Fibroblast of the conjunctiva (primary cell): ENCODE measurements at places on chromosomes 7 and 10.

GRCh38 chr7:22551768-22552513 is 52.0 kb upstream of the STEAP1B start:
- DNase-seq: no peak

GRCh38 chr7:1843921-1844335 is 173.9 kb downstream of the ELFN1 start:
- no peak for DNase-seq

GRCh38 chr10:3464760-3465405 is 292.3 kb upstream of the PITRM1 start:
- DNase-seq: no peak

DNA sequence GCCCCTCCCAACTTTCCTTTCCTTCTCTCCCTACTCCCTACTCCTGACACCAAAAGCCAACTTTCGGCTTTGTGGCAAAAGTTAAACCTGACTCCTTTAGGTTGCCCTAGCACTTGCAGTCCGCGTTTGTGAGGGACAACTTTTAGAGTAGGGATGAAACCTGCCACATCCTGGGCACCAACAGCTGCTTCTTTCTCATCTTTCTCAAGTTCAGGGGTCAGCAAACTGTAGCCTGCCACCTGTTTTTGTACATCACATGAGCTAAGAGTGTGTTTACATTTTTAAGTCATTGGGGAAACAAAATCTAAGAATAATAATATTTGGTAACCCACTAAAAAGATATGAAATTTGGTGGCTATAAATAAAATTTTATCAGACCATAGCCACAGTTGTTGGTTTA is 660.6 kb downstream of the KCNMA1 start:
- DNase-seq: no peak

GRCh38 chr10:99524736-99525380 is 7.9 kb upstream of the NKX2-3 start:
- no peak for DNase-seq

- no peak for DNase-seq
These were observed 8.0 kb downstream of the DGKI start for GRCh38 chr7:137838706-137839315.

GRCh38 chr10:117461766-117462423 is 80.7 kb upstream of the EMX2 start:
- DNase-seq: peak; percentile 20

GRCh38 chr7:16939161-16939560 is 57.4 kb upstream of the AGR3 start:
- no peak for DNase-seq

DNA sequence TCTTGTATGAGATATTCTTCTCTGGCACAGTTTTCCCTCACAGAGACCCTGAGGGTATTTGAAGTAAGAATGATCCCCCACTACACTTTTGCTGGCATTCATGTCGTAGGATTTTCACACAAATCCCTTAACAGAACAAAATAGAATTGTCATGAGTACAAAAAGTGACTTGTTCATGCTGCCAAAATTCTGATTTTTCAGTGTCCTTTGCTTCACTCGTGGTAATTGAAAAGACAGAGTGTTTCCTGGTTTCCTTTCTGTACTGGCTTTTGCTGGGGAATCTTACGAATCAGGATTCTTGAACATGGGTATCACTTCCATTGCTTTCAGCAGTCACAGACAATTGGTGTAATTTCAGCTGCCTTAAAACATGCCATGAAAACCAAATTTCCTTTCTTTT is 756.3 kb downstream of the REEP3 start:
- DNase-seq: no peak

- no peak for DNase-seq
These were observed 268.1 kb upstream of the PLPP4 start for GRCh38 chr10:120188950-120189349.

DNA sequence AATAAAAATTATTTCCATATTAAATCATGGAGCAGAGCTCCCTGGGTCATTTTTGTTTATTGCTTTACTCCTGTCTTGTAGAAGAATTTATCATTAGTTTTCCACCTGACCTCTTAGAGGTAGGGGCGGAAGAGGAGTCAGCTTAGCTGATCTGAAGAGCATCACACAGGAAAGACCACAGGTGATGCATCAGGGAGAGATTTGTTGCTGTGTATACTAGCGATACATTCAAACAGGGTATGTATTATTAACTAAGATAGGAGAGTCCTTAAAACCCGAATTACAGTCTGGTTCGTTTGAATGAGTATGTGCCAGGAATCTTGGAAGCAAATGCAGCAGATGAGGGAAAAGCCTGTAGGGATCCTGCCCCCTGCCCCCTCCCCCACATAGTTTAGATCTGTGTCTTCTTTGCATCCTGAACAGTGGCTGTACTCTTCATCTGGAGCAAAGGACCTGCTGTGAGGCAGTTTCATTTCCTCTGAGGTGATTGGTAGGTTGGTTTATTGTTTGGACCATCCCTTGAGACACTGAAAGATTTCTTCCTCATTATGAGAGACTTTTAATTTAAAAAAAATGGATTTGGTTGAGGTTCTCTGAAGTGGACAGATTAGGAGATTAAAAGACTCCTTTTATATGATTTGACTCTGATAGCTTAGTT is 177.0 kb downstream of the SND1 start:
- DNase-seq: no peak

- no peak for DNase-seq
These were observed 171.2 kb downstream of the GFRA1 start for GRCh38 chr10:116101616-116102315.

DNA sequence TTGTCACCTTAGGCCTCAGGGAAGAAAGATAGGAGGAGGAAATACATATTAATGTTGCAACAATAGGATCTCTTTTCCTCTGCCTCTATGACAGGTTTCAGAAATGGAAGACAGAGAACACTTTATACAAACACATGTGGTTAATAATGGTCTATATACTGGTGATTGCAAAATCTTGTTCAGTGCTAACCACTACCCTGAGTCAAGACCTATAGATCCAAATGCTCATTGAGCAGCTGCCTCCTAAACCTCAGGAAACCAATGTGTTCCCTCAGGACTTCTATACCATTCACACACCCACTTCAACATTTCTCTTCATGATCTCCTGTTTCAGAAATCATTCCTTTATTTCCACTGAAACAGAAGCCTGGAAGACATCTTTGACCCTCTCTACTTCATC is 32.5 kb upstream of the VWDE start:
- DNase-seq: no peak

GRCh38 chr7:127717502-127718339 is 65.7 kb downstream of the SND1 start:
- no peak for DNase-seq

DNA sequence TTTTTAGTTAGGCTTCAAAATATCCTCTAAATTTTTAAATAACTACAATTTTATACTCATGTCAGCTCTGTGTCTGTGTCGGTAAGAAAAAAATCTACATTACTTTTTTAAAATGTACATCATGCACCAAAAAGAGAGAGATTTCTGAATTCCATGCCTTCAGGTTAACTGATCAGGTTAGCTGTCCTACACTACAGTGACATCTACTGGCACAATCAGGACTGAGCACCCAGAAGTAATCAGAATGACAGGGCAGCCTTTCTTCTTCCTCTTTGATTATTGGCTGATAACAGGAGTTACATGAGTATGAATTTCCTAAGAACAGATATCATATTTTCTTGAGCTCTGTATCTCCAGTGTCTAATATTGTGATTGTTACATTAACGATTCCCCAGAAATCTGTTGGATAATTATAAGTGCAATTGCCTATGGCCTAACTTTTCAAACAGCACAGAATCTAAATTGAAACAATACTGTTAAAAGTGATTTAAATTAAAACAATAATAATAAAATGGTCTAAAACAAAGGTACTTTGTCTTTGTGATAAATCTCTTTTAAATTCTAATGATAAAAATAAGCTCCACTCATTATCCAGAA is 41.8 kb upstream of the HYCC1 start:
- DNase-seq: peak; percentile 67

- DNase-seq: no peak
These were observed 620.8 kb downstream of the KCNMA1 start for GRCh38 chr10:77016855-77017254.

- no peak for DNase-seq
These were observed 34.8 kb downstream of the MGMT start for GRCh38 chr10:129501652-129502436.
